PC-3 (cell line): ENCODE measurements at places on chromosomes 13 and 19. TPM values are rescaled to one million over a fixed set of nuclear protein-coding genes. Genes with fewer than 3 reads are reported as not detected.
A peak's percentile ranks its signal among the peaks of the same experiment; 100 is the strongest.

The SIGLEC5 gene
- total RNA-seq, result not detected in 2 replicates

- H3K4me1 ChIP-seq, result peaks cover 54% of the 10 kb centered on the region
- peak overlapping the region; percentile 4; the same call in 1 of the 2 replicates for H3K4me3 ChIP-seq
- H3K36me3 ChIP-seq, result no peaks in the 10 kb centered on the region
- peak; percentile 68 for DNase-seq
Observed at GRCh38 chr13:47117268-47117667, 220.4 kb upstream of the HTR2A start.

GRCh38 chr19:10292789-10293636 lies 3.3 kb downstream of the ICAM5 start:
- H3K4me3 ChIP-seq, result no peak overlapping the region
- H3K4me1 ChIP-seq, result peaks cover 29% of the 10 kb centered on the region
- H3K27ac ChIP-seq, result no peak overlapping the region
- peak; percentile 32 for DNase-seq

- H3K27ac ChIP-seq, result no peak overlapping the region
- H3K4me1 ChIP-seq, result peaks cover 4% of the 10 kb centered on the region
- no peak for DNase-seq
- H3K4me3 ChIP-seq, result no peak overlapping the region
- H3K36me3 ChIP-seq, result no peaks in the 10 kb centered on the region
- H3K27me3 ChIP-seq, result no peaks in the 10 kb centered on the region
Observed at GRCh38 chr13:95642999-95643398, 1.5 kb downstream of the DZIP1 start.

- no peaks in the 10 kb centered on the region for H3K4me1 ChIP-seq
- DNase-seq, result no peak
- H3K27ac ChIP-seq, result no peak overlapping the region
- H3K4me3 ChIP-seq, result no peak overlapping the region
- H3K36me3 ChIP-seq, result no peaks in the 10 kb centered on the region
Observed at GRCh38 chr13:61765181-61765742, 349.6 kb upstream of the PCDH20 start.

DNA sequence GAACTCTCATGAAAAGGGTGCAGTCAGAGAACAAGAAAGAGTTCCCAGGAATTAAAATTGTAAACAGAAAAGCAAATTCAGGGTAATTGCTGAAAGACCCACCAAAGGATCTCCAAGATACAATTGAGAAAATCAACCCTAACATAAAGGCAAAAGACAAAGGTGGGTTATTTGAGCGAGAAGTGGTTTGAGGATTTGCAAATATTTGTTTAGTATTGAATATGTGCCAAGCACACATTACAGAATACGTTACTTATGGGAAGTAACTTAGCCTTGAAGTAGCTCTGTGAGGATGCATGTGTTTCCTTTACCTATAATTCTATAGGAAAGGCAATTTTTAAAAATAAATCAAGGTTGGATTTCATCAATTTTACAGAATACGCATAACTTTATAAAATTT lies 10.0 kb upstream of the CEACAM21 start:
- no peaks in the 10 kb centered on the region for H3K4me1 ChIP-seq
- H3K27ac ChIP-seq, result no peak overlapping the region
- H3K36me3 ChIP-seq, result no peaks in the 10 kb centered on the region
- H3K4me3 ChIP-seq, result no peak overlapping the region
- no peak for DNase-seq

DNA sequence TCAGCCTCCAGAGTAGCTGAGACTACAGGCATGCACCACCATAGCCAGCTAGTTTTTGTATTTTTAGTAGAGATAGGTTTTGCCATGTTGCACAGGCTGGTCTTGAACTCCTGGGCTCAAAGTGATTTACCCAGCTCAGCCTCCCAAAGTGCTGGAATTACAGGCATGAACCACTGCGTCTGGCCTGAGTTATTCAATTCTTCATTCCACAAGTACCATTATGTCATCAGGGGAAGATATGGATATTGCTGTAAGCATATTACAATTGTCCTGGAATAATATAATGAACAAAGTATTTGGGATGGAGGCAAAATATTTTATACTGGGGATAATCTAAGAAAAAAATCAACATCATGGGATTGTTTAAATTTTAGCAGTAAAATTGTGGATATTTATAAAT lies 646.0 kb upstream of the SLITRK6 start:
- H3K4me1 ChIP-seq, result peaks cover 6% of the 10 kb centered on the region
- no peaks in the 10 kb centered on the region for H3K36me3 ChIP-seq
- H3K27me3 ChIP-seq, result no peaks in the 10 kb centered on the region
- H3K4me3 ChIP-seq, result no peak overlapping the region
- peak overlapping the region; percentile 89 for H3K27ac ChIP-seq
- DNase-seq, result no peak

- DNase-seq, result peak; percentile 39
- H3K27ac ChIP-seq, result no peak overlapping the region
- no peak overlapping the region for H3K4me3 ChIP-seq
- peaks cover 15% of the 10 kb centered on the region for H3K36me3 ChIP-seq
- peaks cover 7% of the 10 kb centered on the region for H3K4me1 ChIP-seq
Observed at GRCh38 chr19:17209126-17210036, 5.8 kb upstream of the USE1 start.

GRCh38 chr19:42471554-42472249 lies 29.0 kb upstream of the CXCL17 start:
- no peak overlapping the region; the same call in 1 of the 2 replicates for H3K4me3 ChIP-seq
- H3K27me3 ChIP-seq, result no peaks in the 10 kb centered on the region
- H3K36me3 ChIP-seq, result no peaks in the 10 kb centered on the region
- H3K4me1 ChIP-seq, result peaks cover 31% of the 10 kb centered on the region

The CEACAM16 gene
- total RNA-seq, result not detected in 2 replicates

The FFAR3 gene
- total RNA-seq, result not detected in 2 replicates

GRCh38 chr19:13619203-13619632 lies 112.9 kb upstream of the CACNA1A start:
- no peak overlapping the region for H3K4me3 ChIP-seq
- H3K36me3 ChIP-seq, result no peaks in the 10 kb centered on the region
- H3K4me1 ChIP-seq, result peaks cover 11% of the 10 kb centered on the region
- H3K27me3 ChIP-seq, result 0 out of 2 replicates have a peak, but pooled peaks cover 4% of the 10 kb centered on the region

The ZNF681 gene
- total RNA-seq, result 2.5 and 2.6 TPM in 2 replicates

DNA sequence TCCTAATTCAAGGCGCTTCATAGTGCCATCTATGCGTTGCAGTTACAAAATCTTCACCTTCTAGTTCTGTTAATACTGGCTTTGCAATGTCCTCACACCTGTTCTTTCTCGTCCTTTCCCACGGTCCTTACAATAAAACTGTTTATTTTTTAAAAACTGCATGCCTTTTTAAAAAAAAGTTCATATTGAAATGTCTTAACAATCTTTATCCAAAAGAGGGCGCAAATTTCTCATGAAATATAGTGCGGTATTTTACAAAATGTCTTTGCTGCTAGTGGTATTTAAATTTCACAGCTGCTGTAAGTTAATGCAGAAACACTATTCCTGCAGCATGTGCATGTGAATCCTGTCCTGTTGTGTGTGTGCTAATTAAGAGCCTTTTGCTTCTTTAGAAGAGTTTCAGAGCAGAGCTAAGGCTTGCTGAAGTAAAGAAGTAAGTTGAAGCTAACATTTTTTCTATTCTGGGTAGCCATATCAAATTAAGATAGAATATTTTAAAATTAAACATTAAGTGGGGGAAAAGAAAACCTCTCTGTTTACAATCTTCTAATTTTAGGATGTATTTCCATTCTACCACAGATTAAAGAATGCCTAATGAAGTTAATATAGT lies 15.8 kb upstream of the CLDN10 start:
- H3K4me1 ChIP-seq, result peaks cover 37% of the 10 kb centered on the region
- H3K27ac ChIP-seq, result no peak overlapping the region
- peak; percentile 67 for DNase-seq
- no peaks in the 10 kb centered on the region for H3K27me3 ChIP-seq
- H3K36me3 ChIP-seq, result no peaks in the 10 kb centered on the region

The HTR2A gene
- 0.04 TPM in 1 of 2 replicates, not detected in the other for total RNA-seq

DNA sequence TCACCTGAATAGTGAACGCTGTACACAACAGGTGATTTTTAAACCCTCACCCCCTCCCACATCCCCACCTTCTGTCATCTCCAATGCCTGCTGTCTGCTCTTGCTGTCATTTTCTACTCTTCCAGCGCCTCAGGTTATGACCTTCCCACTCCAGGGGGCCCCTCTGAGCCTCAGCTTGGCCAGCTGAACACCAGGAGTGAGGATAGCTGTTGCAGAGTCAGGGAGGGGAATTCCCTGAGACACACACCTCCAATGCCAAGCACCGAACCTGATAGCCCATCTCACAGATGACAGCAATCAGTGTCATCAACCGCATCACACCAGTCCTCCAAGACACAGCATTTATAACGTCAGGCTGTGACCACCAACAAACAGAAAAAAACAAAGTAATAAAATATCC lies 193.5 kb downstream of the ZNF536 start:
- H3K4me1 ChIP-seq, result no peaks in the 10 kb centered on the region
- no peaks in the 10 kb centered on the region for H3K36me3 ChIP-seq
- H3K27me3 ChIP-seq, result no peaks in the 10 kb centered on the region
- no peak overlapping the region for H3K4me3 ChIP-seq
- no peak for DNase-seq
- no peak overlapping the region for H3K27ac ChIP-seq
